ENCODE measurements at places on chromosomes 7 and 10. TPM values are rescaled to one million over a fixed set of nuclear protein-coding genes. Genes with fewer than 3 reads are reported as not detected.

Gene SPAG6
- total RNA-seq, result 2.6 TPM

Gene NPFFR1
- under 0.01 TPM for total RNA-seq

Gene COL13A1
- total RNA-seq, result 13.0 TPM

Gene AGFG2
- 3.1 TPM for total RNA-seq

Gene PAX2
- not detected for total RNA-seq

Gene HERC4
- 64.7 TPM for total RNA-seq

Gene PNLIPRP3
- under 0.01 TPM for total RNA-seq

Gene GPRIN2
- 0.52 TPM for total RNA-seq

Gene EBF3
- 33.4 TPM for total RNA-seq

Gene KAZALD1
- total RNA-seq, result 23.5 TPM

Measured in skeletal muscle tissue (tissue), 5 donors.